GM23248 (cell line): ENCODE measurements at places on chromosomes 13 and 19.

DNA sequence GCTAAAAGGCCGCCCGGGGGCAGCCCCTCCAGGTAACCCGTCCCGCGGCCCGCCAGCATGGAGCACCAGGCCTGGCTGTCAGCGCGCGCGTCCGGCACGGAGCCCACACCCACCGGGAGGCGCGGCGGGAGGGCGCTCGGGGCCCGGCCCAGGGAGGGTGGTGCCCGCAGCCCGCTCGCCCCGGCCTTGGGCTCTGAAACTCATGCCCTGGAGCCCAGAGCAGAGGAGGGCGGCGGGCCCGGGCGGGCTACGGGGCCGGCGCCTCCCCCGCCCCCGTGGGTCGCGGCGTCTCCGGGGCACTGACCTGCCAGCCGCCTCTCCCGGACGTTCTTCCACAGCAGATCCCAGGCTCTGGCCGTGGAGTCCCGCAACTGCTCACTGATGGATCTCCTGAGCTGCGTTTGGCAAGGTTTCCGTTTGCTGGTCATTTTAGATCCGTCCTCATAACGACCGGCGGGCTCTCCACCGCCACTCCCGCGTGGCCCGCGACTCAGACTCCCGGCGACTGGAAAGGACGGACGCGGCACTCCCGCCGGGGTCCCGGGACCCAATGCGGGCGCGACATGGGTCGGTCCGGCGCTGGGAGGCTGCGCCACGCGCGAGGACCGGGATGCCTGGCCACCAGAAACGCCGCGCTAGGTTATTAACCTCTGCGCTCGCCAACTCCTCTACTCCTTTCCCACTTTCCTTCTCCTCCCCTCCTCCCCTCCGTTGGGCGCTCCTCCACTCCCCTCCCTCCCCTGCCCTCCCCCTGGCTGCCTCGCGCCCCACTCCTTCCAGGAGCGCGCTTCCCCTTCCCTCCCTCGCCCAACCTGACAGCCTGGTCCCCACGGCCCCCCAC lies 64.7 kb upstream of the STARD13 start:
- DNase-seq: peak; percentile 67

DNA sequence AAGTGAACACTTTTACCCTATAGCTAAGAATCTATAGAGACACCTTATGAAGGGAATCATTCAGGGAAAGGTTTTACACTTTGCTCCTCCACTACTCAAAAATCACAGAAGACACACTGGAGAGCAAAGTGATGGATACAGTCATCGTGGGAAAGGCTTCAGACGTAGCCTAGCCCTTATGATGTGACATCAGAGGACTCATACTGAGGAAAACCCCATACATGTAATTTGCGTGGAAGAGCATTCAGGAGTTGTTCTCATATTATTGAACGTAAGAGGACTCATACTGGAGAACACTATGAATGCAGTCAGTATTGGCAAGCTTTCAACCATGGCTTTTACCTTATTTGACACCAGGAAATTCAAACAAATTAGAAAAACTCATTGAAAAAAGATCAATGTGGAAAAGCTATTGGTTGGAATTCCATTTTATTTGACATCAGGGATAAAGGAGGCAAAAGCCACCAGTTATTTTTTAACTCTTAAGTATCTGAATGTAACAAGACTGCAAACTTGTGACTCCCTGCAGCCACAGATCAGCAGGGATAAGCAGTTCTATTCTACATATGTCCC lies 16.1 kb upstream of the ZNF274 start:
- peak; percentile 9 for DNase-seq

DNA sequence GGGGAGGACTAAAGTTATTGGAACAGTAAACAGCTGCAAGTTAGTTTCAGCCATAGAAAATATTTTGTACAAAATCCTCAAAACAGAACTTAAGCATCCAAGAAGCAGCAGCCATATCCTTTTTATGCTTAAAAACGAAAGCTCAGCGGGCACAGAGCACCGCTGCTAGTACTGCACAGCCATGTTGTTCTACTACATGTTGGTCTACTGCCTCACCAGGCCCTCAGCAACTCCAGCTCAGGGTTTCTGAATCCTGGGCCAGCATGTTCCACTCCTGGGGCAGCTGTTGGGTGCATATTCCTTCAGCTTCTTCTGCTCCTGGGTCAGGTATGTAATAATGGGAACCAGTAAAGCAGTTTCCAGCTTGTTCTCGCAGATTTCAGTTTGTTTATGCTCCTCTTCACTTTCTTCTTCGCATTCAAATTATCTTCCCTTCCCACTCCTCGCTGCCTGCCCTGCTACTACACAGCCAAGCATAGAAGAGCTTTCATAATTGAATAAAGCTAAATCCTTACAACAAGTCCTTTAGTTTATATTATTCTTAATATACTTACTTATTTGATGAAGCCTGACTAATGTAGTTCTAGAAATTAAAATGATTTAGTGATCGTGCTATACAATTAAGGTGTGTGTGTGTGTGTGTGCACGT lies 820.5 kb upstream of the ATXN8OS start:
- no peak for DNase-seq

DNA sequence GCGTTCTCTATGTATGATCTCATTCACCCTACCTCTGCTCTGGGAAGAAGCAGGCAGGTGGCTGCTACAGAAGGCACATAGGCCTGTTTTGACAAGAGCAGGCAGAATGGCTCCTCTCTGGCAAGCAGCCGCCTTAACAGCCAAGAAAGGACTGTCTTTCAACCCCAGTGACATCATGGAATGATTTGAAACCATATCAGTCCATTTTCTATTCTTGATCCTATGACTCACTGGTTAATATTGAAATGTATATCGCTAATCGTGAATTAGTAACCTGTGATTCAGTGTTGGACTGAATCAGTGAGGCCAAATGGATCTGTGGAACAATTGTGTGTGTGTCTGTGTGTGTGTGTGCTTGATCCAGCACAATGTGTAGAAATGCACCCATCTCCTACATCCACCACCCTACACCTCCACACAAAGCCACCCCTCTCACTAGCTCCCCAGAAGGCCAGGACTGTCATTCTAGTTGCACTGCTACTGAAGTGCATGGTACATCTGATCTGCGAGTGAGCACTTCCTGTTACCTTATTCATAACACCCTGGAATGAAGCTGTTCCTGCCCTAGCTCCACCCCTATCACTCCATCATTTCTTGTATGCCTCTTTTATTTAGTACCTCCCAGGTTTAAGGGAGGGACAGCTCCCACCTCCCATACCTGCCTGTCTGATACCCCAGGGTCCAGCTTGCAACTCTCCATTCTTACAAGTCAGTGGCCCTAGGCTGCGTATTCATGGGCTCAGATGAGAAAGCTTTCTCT lies 460.0 kb downstream of the FOXO1 start:
- DNase-seq: peak; percentile 25

GRCh38 chr13:51339952-51340732 lies 651 bp downstream of the SERPINE3 start:
- peak; percentile 57 for DNase-seq

DNA sequence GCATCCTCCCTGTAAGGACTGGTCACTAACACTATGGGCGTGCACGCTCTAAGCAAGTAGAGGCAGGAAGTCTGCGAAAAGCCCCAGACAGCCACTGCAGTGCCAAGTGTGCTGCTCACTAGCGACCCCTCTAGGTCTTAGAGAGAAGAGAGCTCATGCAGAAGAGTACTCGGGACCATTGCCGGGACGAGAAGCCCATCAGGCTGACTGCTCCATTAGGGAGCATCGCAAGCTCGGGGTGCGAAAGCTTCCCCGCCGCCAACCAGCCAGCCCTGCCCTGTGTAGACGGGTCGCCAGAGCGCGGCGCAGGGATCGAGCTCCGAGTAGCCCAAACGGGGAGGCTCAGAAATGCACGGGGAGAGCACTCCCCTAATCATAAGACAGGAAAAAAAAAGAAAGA lies 16.6 kb downstream of the POU4F1 start:
- no peak for DNase-seq

GRCh38 chr19:50378863-50379236 lies 2.6 kb downstream of the NR1H2 start:
- DNase-seq: no peak

GRCh38 chr13:74026753-74027152 lies 107.5 kb downstream of the KLF12 start:
- DNase-seq: no peak

- peak; percentile 85 for DNase-seq
Observed at GRCh38 chr19:33778089-33778791, 18.4 kb upstream of the KCTD15 start.

GRCh38 chr13:42849200-42849599 lies 67.8 kb downstream of the FAM216B start:
- no peak for DNase-seq

GRCh38 chr13:33722216-33722915 lies 95.6 kb upstream of the RFC3 start:
- peak; percentile 41 for DNase-seq

DNA sequence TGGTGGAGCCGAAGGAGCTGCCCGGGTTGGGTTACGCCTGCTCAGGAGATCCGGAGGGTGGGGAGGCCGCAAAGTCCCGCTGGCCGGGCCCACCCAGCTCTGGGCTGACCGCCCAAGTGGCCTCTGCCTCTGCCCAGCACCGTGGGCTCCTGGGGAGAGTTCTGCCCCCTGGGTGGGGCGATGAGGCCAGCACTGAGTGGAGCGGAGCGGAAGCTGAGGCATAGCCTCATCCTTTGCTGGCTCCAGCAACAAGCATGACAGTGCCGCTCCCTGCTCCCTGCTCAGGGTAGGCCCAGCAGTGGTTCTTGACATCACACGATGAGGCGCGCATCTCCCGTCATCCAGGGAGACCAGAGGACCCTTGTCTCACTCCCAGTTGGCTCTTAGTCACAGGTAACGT lies 22.5 kb downstream of the CCDC8 start:
- DNase-seq: peak; percentile 78

- DNase-seq: peak; percentile 50
Observed at GRCh38 chr13:72849571-72849970, 67.6 kb downstream of the PIBF1 start.

DNA sequence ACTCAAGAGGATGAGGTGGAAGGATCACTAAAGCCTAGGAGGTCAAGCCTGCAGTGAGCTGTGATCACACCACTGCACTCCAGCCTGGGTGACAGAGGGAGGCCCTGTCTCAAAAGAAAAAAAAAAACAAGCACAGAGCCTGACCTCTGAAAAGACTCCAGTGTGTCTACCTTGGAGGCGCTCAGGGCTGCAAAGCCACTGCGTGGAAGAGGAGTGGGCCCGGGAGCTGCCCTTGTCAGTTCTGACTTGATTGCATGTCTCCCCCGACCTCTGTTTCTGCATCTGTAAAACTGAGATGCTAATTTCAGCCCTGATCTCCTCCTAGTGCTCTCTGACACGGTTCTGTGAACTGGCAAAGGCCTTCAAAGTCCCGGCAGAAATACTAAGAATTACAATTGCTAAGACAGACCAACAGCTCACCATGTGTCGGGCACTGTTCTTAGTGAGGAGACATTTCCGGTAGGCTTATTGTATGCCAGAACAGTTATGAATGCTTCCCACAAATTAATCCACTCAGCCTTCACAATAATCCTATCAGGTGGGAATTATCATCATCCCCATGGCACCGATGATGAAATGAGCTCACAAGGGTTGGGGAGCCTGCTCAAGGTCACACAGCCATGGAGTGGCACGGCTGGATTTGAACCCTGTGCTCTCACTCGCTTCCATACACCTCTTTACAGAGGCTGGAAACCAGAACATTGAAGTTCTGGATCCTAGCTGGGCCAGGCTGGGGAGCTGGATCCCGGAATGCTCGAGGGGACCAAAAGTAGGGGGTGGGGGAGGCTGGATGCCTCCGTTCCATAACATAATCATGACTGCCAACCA lies 3.5 kb downstream of the AKT2 start:
- DNase-seq: peak; percentile 46

DNA sequence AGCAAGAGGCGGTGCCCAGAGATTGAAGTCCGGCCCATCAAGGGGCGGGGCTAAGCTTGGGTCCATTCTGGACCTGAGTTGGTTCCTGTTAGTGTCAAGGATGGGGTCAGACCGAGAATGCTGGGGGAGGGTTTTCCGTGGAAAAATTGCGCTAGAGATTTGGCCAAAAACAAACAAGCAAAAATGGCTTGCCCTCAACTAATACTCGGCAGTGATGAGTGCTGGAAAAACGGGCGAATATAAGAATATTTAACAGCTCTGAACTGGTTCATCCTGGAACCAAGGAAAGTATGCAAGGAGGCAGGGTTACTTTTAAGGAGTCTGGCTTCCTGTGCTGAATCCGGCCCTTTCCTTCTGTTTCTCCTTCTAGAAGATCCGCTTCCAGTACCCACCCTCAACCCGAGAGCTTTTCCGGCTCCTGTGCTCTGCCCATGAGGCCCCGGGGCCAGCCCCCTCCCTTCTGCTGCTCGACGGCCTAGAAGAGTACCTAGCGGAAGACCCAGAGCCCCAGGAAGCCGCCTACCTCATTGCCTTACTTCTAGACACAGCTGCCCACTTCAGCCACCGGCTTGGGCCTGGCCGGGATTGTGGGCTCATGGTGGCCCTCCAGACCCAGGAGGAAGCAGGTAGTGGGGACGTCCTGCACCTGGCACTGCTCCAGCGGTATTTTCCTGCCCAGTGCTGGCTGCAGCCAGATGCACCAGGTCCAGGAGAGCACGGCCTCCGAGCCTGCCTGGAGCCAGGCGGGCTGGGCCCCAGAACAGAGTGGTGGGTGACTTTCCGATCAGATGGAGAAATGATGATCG lies 880 bp downstream of the SWSAP1 start:
- no peak for DNase-seq

DNA sequence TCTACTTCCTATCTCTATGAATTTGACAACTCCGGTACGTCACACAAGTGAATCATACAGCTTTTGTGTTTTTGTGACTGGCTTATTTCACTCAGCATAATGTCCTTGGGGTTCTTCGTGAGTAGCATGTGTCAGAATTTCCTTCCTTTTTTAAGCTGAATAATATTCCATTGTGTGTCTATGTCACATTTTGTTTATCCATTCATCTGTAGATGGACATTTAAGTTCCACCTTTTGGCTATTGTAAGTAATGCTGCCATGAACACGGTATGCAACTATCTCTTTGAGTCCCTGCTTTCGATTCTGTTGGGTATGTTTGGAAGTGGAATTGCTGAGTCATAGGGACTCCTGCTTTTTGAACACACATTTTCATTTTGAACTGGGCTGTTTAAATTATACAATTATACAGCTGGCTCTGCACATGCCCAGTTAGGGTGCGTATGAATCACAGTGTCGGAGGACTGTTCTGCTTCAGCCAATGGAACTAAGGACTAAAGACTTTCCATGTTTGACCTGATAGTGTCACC lies 43.0 kb upstream of the C13orf42 start:
- DNase-seq: peak; percentile 73
